ENCODE measurements at places on chromosomes 6 and 20.

DNA sequence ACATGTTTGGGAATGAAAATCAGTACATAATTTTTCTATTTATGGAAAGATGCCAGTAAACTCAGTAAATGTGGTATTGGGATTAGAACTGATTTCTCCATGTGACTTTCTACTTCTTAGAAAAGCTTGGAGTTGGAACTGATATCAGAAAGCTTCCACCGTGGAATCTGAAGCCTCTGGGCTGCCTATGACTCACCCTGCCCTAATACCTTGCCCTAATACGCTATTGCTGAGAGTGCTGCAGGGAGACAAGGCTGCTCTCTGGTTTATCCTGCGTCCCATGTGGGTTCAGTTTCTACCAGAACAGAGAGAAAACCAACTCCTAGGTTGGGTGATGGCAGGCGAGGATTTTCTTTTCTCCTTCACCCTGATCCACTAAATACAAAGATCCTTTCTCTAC, 3.3 kb upstream of the STMND1 start:
- no peak for DNase-seq

GRCh38 chr6:129146902-129147301, 264.0 kb downstream of the LAMA2 start:
- no peak for DNase-seq

DNA sequence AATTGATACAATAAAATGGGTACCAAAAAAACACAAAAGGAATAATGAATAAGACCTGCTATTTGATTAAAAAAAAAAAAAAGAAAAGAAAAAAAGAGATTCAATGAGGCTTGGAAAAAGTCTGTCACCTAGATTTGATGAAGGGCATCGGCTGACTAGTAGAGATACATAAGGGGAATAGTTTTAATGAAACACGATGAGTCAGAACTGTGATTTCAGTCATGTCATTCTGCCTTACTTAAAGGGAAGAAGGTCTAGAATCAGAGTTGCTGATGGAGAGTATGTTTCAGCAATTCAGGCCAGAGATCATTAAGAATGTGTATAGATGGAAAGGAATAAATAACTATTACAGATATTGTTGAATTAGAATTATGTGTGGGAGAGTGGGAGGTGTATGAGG, 565.9 kb upstream of the RNF217 start:
- no peak for DNase-seq

DNA sequence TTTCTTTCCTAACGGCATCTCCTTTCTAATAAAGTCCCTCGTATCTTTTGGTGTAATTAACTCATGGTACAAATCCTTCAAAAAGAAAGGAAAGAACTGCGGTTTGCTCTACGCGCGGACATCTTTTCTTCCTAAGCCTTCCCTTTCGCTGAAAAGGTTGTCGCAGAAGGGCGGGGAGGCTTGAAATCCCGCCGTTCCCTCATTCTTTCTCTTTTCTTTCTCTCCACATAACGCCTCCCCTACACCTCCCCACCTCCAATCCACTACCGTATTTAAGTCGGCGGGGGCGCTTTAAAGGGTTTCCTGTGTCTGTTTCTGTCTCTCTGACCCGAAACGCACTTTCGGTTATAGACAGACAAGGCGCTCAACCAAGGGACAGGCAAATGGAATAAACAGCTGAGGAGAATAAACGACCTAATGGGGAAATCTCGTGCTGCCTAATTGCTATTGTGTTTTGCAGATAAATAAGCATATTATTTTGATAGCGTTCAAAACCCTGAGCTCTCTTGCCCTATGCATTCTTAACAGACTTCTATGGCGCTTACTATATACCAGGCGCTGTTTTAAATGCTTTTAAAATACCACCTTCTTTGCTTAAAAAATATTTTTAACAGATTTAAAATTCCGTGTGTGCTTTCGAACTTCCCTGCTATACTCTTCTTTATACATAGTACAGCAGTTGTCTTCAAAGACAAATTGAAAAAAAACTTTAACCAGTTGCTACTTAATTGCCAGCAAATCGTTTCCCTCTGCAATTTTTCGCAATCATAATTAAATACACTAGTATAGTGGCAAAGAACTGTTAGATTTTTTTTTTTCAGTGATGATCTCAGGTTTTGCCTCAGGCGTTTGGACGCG, 2.5 kb upstream of the HEY2 start:
- DNase-seq = peak; percentile 76

GRCh38 chr6:150900049-150900448, 34.5 kb downstream of the MTHFD1L start:
- no peak for DNase-seq

- DNase-seq = no peak
Measured at GRCh38 chr6:113859349-113860180, 2.4 kb downstream of the MARCKS start.

- DNase-seq = no peak
Measured at GRCh38 chr6:82741325-82741995, 324.2 kb downstream of the UBE3D start.

DNA sequence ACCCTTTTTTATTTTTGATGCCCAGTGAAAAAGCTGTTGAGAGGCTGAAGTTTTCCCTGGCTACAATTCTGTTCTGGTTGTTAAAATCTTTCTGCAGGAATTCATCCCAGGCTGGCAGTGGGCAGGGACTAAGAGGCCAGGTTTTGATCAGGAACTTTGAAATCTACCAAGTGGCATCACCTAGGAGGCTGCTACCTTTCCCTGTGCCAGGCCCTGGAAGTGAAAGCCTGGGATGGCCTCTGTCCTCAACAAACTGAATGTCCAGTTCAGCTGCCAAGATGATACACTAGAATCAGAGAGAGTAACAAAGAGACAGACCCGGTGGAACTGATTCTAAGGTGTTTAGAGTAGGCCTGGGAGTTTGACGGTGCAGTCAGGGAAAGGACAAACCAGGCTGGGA, 596 bp downstream of the IYD start:
- DNase-seq = no peak

DNA sequence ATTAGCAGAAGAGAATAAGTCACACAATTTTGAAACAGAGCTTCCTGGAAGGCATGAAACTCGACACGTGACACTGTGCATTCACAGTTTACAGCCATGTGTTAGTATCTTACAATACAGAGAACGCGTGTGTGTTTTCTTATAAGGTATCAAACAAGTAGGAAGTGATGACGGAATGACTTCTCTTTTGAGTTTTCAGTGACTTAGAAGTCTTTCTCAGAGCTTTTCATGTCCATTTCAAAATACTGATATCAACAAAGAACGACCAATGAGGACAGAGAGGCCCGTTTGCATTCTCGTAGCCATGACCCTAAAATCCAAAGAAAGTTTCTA, 36.6 kb upstream of the DUSP22 start:
- no peak for DNase-seq

DNA sequence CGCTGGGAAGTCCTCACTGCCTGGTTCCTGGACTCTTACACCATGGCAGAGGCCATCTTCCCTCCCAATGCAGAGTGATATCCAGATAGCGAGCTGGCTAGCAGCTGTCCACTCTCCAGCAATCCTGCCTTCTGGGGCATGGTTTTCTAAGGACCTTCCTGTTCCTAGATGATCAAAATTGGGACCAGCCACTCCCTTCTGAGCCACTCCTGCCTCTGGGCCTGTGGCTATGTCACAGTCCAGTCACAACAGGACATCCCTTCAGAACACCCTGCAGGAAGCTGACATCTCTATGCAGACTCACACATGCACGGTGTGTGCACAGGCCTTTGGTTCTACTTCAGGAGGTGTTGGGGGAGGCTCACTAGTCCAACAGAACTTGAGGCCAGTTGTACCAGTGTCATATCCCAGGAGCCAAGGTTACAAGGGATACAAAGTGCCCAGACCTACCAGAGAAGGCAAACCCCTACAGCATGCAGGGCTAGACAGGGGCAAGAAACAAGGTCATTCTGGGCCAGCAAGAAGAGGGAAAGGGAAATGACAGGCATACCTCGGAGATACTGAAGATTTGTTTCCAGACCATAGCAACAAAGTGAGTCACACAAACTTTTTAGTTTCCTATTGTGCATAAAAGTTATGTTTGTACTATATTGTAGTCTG, 2.7 kb upstream of the MCCD1 start:
- DNase-seq = no peak

DNA sequence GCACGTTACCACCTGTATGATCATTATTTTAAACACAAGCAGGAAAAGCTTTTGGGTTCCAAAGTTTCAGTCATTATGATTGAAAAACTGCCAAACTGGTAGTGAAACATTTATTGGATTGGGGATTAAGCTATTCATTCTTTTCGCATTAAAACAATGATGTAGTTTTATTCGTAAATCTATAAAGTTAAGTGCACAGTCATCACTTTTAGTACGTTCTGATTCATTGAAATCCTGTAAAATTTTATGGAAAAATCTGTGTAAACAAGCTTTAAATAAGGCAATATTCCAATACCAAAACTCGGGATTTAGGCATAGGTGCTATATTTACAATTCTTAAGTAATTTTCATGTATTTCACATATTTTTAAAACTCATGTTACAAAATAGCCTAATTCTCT, 379.9 kb downstream of the PLCB1 start:
- DNase-seq = no peak

- peak; percentile 25 for DNase-seq
Measured at GRCh38 chr20:1809131-1809572, 86.1 kb upstream of the SIRPA start.

DNA sequence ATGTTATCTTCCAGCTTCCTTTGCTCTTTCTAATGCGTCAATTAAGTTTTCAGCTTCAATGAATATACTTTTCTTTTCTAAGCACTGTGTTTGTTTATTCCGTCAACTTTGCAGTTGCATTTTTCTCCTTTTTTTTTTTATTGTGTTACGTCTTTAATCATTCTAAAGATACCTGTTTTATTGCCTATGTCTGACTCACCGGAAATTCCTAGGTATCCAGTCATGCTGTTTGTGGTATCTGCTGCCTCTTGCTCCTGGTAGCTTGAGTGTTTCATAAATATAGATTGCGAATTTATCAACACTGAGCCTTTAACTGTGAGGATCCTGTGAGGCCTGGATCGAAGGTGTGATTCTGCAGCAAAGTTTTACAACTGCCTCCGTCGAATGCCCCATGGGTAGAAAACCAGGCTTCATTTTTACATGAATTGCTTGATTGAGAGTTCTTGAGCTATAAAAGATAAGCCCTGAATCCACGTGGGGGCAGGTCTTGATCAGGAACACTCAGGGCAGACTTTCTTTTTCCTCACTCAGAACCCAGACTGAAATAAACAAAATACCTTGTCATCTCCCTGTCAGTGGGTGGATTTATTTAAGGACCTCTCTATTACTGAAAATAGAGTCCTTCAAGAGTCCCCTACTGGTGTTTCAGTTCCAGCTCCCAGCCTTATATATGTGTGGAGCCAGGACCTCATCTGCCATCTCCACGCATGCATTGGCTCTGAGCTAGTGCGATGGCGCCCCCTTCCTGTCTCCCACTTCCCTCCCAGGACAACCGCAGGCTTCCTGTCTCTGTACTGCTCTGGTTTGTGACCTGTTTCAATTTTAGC, 60.1 kb upstream of the LRRC1 start:
- DNase-seq = peak; percentile 48

DNA sequence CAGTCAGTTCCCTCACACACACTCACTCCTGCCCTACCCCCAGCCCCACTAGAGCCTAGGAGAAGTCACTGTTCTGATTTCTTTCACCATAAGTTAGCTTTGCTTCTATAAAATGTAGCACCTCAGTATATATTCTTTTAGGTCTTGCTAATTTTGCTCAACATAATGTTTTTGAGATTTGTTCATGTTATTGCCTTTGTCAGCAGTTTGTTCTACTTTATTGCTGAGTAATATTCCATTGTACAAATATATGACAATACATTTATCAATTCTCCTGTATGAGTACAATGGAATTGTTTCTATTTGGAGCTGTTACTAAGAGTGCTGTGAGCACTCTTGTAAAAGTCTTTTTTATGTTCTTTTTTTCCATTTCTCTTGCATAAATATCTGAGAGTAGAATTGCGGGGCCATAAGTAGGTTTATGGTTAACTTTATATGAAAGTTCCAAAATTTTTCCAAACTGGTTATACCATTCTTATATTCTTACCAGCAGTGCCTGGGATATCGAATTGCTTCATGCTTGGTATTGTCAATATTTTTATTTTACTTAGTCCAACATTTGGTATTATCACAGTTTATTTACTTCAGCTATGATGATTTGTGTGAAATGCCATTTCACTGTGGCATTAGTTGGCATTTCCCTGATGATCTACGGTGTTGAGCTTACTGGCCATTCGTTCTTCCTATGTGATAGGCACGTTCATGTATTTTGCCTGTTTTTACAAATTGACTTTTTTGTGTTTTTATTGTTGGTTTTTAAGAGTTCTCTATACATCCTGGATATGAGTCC, 25.3 kb downstream of the EDN1 start:
- no peak for DNase-seq

DNA sequence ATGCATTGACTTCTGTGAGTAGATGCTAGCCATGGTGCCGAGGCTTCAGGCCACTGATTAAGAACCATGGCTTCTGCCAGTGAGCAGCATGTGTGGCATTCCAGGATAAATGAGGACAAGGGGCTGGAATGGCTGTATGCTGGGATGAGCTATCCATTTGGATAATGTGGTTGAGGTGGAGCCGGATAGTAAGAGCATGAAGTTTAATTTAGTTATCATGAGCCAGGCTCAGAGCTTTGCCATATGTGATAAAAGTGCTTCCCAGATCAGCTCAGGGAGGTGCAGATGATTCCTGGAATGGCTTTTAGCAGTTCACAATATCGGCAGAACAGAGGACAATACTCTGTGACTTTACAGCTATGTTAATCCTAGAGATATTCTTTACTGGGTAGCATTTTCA, 34.6 kb upstream of the RNF8 start:
- no peak for DNase-seq

DNA sequence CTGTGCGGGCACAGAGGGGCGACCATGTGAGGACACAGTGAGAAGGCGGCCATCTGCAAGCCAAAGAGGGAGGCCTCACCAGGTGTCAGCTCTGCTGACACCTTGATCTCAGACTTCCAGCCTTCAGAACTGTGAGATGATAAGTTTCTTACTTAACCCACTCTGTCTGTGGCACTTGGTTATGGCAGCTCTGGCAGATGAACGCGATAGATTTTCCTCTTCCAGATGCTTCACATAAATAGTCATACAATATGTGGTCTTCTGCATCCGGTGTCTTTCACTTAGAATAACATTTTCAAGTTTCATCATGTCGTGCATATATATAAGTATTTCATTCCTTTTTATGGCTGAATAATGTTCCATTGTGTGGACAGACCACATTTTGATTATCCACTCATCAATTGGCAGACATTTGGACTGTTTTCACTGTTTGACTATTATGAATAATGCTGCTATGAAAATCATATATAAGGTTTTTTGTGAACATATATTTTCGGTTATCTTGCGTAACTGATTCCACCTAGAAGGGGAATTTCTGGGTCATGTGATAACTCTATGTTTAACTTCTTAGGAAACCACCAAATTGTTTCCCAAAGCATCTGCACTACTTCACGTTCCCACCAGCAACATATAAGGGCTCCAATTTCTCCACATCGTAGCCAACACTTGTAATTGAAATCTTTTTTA, 30.2 kb downstream of the PRR18 start:
- DNase-seq = no peak

All from activated naive CD4-positive, alpha-beta T cell treated with anti-CD3 and anti-CD28 coated beads for 36 hours (primary cell).